Epithelial cell of proximal tubule (primary cell): ENCODE measurements at places on chromosomes 4 and X. TPM values are rescaled to one million over a fixed set of nuclear protein-coding genes. Genes with fewer than 3 reads are reported as not detected.

GRCh38 chrX:54798137-54798536, at the start of gene ITIH6:
ITIH6 (minus strand) TSS chrX:54798255; CDS start chrX:54798210, 45 bp downstream.
- no peak for DNase-seq

DNA sequence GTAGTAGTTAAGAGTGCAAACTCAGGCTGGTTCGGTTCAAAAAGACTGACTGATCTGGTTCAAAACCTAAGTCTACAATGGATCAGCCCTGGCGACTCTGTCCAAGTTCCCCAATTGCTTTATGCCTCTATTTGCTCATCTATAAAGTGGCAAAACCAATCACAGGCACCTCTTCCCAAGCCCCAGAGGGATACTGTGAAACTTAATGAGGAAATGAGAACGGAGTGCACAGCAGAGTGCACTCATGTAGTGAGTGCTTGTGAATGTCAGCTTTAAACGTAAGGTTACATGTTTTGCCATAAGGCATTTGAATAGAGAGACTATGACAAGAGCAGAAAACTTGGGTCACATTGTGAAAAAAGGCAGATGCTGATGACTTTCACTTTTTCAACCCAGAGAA, 199.7 kb upstream of the KLF3 start:
- DNase-seq: no peak

DNA sequence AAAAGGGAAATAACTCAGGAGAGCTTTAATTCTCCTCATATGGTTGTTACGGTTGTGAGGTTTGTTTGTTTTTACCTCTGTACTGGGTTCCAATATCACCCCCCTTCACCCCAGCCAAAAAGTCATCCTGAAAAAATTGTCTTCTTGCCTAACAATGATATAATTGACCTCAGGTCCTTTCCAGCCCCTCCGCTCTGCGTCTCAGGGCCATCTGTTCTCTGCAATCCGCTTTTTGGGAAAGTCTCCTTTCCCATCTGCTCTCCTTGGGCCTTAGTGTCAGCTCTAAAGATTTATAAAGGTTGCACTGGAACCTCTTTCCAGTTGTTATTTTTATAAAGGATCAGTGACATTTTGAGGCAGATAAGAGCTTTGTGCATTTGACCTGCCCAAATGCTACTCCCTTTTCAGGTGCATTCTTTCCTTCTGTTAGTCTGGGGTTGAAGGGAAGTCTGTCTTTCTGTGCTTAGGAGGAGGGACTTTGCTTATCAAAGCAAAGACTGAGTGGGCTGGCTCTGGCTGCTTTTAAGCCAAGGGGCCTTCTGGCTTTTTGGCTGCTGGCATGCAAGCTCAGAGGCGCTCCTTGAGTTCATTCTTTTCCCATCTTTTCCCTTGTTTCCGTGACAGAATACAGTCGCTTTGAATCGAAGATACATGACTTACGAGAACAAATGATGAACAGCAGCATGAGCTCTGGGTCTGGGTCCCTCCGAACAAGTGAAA, 34.1 kb downstream of the DLG3 start:
- no peak for DNase-seq

The DAPP1 gene
- total RNA-seq: 6.7 and 18.3 TPM in 2 replicates

The DOK7 gene
- total RNA-seq: 0.51 and 0.81 TPM in 2 replicates

The APLN gene
- total RNA-seq: 0.36 and 1.8 TPM in 2 replicates

DNA sequence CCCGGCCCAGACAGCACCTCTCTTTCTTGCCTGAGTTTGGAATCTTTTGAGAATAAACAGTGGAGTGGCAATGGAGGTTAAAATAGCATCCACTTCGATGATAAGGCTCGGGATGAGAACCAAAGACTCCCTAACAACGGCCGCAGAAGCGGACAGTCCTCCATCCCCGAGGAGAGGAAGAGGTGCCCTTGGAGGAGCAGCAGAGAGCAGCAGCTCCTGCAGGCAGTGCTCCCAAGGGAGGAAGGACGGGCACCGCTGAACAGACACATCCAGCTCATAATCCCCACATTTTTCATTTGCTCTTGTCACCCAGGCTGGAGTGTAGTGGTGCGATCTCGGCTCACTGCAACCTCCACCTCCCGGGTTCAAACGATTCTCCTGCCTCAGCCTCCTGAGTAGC, 61.3 kb downstream of the DCTD start:
- no peak for DNase-seq

The POU4F2 gene
- not detected in 2 replicates for total RNA-seq

The SSX3 gene
- total RNA-seq: not detected in 2 replicates
